ENCODE measurements at places on chromosomes 5 and 9.

GRCh38 chr5:113067635-113068344 lies 91.2 kb downstream of the DCP2 start:
- DNase-seq = no peak

DNA sequence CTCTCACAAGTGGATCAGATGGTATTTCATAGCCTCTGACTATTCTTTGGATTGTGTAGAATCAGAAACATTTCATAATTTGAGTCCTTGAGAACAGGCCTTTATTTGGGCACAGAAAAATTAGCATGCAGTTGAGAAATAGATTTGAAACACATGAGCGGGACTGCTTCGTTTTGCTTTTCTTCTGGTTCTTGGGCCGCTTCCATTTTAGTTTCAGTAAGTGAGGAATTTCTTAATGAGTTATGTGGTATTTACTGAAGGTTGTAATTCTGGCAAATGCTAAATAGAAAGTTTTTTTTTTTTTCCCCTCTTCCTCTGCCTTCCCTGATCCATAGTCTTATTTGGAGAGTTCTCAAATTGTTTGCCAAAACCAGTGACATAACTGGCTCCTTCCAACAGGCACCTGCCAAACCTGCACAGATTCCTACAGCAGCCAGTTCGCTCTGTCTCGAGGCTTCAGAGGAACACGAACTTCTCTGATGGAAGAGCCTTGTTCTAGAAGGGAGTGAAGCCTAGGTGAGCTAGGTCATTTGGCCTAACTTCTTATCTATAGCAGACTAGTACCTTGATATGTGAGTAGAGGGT lies 71.2 kb upstream of the SLC28A3 start:
- no peak for DNase-seq

DNA sequence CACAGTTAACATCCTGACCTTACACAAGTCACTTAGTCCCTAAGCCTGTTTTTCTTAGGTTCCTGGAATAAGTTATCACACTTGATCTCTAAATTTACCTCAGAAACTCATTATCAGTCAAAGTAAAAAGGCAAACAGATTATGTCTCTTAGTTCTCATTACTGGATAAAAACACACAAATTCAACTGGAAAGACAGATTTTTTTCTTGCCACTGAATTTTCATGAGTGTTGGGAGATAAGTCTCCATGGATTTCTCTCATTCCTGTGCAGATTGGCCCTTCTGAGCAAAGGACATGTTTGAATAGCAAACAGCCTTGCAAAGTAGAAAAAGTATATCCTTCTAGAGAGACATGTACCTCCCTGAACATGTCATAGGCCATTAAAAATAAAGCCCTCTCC lies 10.2 kb downstream of the SPATA9 start:
- DNase-seq = no peak

DNA sequence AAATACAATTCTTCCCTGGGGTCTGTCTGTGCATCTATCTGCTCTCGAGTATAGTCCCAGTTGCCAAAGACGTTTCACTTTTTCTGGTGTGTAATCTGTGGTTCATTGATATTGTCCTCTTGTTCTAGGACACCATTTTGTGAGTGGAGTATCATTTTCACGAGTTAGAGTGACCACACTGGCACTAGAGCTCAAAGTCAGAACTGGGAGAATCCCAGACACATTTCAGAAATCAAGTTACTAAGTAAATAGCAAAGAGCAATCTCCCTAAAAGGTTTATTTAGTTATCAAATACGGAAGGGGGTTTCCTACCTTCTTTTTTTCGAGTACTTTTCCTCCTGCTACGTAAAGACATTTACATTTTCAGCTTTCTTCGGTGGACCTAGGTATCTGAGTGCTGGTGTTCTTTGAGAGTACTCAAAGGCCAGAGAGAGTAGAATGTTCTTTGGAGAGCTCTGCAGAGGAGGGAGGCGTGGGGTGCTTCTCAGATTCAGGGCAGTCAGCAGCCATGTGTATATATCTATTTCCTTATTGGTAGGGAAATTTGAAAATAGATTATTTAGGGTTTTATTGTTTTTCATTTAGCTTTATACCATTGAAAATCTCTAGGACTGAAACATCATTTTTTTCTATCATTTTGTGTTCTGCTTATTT lies 8.9 kb upstream of the HSPA9 start:
- no peak for DNase-seq

DNA sequence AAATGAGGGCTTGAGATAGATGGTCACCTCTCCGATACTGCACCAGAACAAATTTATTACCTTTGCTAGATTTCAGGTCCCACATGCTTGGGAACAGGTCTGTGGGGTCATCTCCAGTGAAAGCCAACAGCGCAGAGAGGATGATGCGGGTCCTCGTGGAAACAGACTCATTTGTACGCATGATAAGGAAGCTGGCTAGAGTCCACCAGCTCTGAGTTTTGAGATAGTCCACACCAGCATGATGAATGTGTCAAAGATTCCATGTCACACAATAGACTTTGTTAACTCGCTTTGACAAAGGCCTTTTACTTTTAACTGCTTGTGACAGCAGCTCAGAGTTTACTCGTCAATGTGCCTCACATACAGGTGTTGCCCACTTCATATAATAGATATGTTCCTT lies 105.4 kb upstream of the TBCA start:
- DNase-seq = no peak

DNA sequence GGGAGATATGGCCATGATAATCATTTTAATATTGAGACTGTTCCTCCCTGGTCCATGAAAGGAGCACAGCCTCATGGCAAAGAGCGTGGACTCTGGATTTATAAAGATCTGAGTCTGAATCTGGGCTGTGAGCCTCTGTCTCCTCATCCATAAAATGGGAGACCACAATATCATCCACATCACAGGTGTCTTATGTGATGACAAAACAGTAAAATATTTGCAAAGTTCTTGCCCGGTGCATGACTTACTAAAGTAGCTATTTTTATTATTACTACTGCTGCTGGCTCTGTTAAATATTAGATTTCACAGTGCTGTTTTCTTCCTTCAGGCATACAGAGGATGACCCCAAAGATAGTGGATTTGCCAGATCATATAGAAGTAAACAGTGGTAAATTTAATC lies 74.1 kb downstream of the TEK start:
- no peak for DNase-seq

DNA sequence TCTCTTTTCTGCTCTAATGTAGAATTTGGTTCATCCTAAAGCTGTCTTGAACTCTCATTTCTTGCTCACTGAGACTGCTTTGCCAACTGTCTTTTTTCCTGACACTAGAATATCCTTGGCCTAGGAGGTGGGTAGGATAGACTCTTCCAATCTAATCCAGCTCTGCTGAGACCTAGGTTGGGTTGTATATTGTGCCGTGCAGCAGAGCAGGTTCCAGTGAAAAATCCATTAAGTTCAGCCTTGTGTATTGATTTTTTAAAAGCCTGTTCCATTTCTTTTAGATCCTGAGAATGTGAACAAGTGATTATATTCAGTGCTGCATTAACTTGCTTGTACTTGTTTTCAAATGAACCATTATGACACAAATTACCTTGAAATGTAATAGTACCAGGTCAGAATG lies 539.6 kb downstream of the LRRC70 start:
- no peak for DNase-seq

- DNase-seq = no peak
Observed at GRCh38 chr9:113956901-113957300, 80.8 kb downstream of the ZNF618 start.

DNA sequence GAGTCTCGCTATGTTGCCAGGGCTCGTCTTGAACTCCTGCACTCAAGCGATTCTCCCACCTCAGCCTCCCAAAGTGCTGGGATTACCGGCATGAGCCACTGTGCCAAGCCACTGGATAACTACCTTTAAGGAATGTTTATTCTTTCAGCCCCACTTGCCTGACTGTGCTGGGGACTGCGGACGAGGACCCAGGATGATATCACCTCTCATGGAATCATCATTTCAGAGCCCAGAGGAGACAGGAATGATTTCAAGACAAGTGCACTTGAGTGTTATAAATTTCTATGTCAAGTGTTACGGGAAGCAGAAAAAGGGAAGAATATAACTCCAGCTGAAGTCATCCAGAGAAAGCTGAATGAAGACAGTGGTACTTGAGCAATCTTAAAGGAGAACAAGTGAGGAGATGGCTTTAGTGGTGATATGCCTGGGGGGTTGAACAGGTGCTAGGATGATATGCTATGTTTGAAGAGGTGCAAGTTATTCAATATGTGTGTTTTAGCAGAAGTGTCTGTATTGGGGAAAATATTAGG lies 109.3 kb downstream of the DCP2 start:
- DNase-seq = no peak

- no peak for DNase-seq
Observed at GRCh38 chr5:127588368-127588767, 60.5 kb upstream of the CTXN3 start.

GRCh38 chr5:119275146-119275545 lies 80.7 kb upstream of the TNFAIP8 start:
- DNase-seq = no peak

- DNase-seq = no peak
Observed at GRCh38 chr9:23380821-23381220, 445.2 kb downstream of the ELAVL2 start.

- DNase-seq = no peak
Observed at GRCh38 chr9:92234514-92234913, 59.0 kb downstream of the IARS1 start.

GRCh38 chr9:5651246-5651645 lies 22.3 kb downstream of the RIC1 start:
- DNase-seq = no peak

GRCh38 chr5:136129445-136129844 lies 3.2 kb upstream of the SMAD5 start:
- no peak for DNase-seq

- no peak for DNase-seq
Observed at GRCh38 chr5:1637639-1638481, 114.1 kb upstream of the LPCAT1 start.

GRCh38 chr5:44870430-44870829 lies 61.7 kb downstream of the MRPS30 start:
- DNase-seq = no peak

GRCh38 chr9:35842795-35843194 lies 13.8 kb downstream of the TMEM8B start:
- DNase-seq = no peak

- DNase-seq = no peak
Observed at GRCh38 chr5:168753691-168754254, 174.6 kb upstream of the PANK3 start.

DNA sequence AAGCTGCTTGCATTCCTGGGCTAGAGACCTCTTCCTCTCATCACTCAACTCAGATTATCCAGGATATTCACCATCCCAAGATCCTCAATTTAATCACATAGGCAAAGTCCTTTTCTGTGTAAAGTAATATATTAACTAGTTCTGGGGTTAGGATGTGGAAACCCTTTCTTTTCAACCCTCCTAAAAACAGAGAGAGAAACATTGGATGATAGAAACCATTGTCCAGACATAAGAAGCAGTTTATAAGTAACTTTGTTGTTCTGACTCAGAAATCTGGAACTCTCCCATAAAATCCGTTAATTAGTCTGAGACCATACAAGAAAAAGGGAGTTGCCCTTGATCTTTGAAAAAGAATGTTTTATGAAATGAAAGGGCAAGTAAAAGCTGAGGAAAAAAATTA lies 817.1 kb upstream of the CDH9 start:
- no peak for DNase-seq

GRCh38 chr9:114114364-114114763 lies 15.3 kb upstream of the KIF12 start:
- no peak for DNase-seq

- DNase-seq = no peak
Observed at GRCh38 chr5:80502800-80503199, 14.9 kb downstream of the FAM151B start.

DNA sequence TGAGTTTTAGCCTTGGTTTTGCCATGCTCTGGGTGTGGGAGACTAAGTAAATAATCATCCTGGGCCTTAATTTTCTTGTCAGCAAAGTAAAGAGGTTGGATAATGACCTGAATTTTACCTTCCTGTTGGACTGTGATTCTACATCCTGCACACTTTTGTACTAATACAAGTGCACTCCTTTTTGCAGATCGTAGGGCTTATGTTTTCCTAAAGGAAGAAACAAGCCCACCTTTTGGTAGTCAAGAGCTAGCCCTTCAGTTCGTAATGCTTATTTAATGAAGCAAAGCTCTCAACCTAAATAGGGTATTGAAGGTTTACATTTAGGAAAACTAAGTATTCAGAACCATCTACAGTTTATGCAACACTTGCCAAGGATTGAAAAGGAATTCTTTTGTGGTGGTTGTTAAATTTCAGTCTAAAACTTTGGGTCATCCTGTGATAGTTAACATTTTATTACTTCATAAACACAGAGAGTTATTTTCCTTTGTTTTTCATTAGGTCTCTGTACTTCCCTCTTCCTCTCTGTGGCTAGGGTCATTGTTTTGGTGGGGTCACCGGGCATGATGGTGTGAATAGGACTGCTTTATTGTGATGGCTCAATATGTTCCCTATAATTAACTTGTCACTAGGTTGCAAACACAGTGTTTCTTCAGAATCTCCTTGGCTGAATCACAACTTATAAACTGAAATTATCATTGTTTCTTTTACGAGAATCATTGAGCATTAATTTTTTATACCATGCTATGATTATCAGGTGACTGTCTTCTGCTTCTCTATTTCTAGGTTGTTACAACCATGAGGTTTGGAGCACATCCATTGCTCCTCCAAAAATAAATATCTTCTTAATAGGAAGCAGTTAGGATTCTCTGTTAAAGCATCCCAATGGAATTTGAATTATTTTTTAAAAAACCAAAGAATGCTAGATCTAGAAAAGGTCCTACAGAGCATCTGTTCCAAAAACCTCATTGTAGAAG lies 28.5 kb downstream of the SPINK5 start:
- DNase-seq = no peak

DNA sequence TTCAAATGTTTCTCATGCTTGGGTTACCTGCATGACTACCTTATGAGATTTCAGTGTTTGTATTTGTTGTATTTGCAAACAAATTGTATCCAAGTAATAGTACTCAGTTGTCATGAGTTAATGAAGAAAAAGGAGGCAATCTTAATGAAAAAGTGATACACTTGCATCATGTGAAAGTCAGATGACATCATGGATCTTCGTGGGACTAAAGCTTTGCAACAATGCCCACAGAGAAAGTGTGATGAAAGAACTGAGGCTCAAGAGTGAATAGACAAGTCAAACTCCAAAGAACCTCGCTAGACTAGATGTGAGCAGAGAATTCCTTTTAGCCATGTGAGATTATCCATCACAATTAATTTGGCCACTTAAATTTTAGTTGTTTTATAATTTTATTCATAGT lies 75.4 kb upstream of the ADRB2 start:
- DNase-seq = no peak

GRCh38 chr5:178476972-178477754 lies 113.0 kb downstream of the COL23A1 start:
- DNase-seq = no peak

- DNase-seq = no peak
Observed at GRCh38 chr9:102456562-102456961, 538.6 kb upstream of the CYLC2 start.

DNA sequence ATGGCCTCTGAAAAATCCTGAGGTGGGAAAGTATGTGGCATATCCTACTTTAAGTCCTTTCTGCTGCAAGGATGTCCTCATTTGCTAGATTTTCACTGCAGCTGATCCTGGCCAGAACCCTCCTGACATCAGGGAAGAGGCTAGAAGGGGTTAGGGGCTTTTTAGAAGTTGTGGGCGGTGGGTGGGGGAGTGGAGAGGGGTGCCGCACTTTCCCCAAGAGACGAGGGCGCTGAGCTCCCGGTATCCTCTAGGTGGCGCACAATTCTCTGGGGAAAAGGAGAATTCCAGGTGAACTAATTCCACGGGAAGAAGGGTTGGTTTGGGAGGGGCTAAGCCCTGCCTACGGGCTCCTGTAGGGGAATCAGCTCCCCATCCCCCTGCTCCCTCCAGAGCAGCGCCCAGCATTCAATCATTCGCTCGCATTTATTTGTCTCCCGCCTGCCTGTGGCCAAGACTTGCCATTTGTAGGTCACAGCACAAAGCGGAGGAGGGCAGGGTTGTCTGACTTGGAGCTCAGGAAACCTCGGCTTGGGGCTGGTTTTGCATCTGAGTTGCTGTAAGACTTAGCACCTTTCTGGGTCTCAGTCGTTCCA lies 42.9 kb upstream of the HAND1 start:
- peak; percentile 48 for DNase-seq

All from D721Med (cell line).